ENCODE measurements at places on chromosomes 11 and 22.
A peak's percentile ranks its signal among the peaks of the same experiment; 100 is the strongest.

DNA sequence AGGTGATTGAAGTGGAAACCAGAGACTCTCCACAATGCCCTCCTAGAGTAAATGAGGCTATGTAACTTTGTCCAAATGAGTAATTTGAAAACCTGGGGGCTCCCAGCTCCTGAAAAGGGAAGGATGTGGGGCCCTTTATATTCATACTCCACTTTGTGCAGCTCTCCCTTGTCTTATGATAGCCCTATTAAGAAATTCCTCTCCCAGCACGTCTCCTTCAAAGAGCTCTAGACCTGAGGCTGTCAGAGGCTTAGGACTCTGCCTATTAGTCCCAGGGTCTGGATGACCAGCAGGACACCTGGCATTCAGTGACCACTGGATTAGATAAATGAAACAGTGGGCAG is 2.1 kb downstream of the SLC43A1 start:
- DNase-seq: no peak

GRCh38 chr22:47446331-47446730 is 683.9 kb downstream of the TBC1D22A start:
- DNase-seq: no peak

DNA sequence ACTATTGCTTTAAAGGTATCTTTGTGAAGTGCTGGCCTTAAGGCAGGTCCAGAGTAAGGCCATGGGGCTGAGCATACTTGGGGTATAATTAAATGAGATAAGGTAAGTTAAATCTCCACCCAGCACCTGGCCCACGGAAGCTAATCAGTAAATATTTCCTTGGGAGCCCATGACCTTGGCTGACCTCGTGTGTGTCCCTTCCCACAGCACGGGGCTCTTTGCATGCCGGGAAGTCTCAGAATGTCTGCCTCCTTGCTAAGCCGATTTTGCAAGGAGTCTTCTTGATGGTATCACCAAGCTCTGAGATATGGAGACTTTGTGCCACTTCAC is 46.5 kb downstream of the ADM start:
- DNase-seq: no peak

DNA sequence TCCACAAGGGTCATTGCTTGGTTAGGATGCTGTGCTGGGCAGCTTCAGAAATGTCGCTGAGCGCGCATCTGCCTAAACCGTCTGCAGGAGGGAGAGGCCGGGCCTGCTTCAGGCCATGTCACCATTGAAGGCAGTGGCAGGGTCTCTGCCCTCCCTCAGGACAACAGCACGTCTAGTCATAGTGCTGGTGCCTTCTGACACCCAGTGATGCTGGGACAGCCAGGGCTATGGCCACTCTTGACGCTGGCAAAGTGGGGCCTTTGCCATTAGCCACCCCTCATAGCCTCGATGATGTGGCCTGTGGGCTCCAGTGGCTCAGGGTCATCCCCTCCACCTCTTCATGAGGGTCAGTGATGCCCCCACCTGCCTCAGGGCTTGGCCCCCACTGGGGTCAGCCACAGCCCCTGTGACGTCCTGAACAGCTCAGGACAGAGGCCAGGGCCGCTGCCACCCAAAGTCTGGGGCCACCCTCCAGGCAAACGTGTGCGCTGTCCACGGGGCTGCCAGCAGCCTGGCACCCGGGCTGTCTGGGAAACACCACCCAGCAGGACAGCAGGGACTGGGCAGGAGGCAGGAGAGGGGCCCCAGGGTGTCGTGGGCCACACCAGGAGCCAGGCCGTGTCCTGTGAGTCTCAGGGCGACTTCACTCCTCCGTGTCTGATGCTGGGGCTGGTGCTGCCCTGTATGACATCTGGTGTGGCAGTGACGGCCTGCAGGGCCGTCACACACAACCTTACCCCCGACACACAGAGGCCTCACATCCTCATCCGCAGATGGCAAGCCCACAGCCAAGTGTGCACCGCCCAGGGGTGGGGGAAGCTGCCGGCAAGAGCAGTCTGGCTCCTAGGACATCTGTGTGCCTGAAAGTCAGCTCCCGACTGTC is 42.5 kb downstream of the CERK start:
- no peak for DNase-seq

DNA sequence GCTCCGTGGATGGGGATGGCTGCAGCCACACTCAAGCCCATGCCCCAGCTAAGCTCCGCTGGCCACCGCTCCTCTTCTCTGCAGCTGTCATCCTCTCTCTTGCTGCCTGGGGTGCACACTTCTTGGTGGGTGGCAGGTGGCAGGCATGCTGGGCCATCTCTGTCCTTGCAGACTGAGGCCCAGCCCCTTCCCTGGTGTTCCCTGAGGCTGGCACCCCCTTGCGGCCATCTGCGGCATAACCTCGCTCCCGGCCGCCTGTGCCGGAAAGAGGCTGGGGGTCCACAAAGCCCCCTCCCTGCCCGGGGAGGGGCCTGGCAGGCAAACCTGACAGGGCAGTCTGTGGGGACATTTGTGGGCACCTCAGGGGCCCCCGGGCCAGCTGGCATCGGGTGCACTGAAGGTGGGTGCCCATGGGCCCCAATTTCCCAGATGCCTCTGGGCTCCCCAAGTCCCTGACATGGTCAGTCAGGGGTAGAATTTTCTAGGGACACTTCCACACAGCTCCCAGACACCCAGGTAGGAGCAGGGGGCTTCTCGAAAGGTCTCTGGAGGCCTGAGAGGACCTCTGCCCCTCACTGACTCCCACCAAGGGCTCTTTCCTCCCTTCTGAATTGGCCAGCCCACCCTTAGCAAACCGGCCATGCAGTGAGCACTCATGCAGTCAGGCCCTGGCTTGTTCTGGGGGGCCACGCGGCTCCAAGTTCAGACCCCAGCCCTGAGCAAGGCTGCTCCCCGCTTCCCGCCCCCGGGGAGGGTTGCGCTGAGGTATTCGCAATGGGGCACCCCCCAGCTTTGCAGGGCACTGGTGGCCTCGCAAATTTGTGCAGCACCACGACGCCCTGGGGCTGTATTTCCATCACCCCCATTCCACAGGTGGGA is 23.5 kb upstream of the TH start:
- DNase-seq: peak; percentile 23

DNA sequence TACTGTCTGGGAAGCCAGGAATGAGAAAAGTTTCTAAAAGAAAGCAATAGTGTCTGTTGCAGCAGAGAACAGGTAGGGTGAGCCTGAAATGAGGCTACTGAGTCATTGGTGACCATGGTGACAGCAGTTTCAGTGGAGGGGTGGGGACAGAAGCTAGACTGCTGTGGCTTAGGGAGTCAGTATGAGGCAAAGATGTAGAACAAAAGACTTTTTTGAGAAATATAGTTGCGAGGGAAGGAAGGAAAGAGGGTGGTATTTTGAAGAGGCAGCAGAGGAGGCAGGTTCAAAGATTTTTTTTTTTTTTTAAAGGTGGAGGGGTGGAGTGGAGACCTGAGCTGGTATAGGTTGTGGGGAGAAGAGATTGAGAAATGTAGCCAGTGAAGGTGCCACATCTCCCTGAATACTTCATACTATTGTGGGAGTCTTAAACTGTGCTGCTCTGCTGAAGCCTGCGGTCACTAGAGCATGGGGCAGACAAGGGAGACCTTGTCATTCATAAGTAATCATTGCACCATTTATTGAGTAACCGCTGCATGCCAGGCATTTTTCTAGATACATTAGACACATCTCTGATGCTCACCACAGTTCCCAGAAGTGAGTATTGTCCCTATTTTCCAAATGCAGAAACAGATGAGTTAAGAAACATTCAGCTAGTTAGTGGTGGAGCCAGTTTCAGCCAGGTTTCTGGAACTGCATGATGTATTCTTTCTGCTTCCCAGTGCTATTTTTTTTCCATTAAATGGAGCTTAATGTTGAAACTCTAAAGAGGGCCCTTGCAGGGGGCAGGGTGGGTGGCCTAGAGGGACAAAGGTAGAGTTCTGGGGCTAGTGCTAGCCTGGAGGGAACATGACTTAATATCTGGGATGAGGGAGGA is 49.9 kb downstream of the STIM1 start:
- peak; percentile 28 for DNase-seq

DNA sequence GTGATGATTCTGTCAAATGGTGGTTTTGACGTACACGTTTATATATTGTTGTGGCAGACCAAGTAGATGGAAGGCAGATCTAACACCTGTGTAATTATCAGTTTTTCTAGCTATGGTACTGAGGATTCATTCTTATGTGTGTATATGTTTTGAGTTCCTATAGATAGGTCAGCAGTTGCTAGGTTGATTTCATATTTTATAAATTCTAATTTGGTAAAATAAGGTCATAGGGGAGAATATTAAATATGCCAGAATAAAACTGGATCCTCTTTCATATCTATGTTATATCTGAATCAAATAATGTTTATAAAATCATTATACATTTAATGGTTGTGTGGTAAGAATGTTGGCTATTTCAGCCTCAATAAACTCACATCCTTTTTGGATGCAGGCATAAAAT is 27.6 kb downstream of the HIPK3 start:
- DNase-seq: no peak

DNA sequence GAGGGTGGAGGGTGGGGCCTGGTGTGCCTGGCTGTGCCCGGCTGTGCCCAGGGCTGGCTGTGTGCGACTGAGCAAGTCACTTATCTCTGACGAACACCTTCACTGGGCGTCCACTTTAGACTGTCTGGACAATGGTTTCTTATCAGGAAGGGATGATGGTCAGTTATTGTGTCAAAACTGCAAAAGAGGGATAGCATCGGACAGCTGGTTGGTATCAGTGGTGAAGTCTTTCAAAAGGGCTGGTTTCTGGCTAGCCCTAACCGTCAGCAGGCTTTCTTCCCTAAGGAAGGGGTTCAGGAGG is 4.1 kb upstream of the MGAT3 start:
- no peak for DNase-seq
